ENCODE measurements at places on chromosomes 5 and 9.

GRCh38 chr5:74319076-74319475 lies 321.5 kb downstream of the ENC1 start:
- no peak for DNase-seq

GRCh38 chr9:97388721-97389238 lies 23.1 kb upstream of the TDRD7 start:
- no peak for DNase-seq

- DNase-seq, result no peak
These were observed 2.5 kb upstream of the SPRY4 start for GRCh38 chr5:142327111-142327842.

DNA sequence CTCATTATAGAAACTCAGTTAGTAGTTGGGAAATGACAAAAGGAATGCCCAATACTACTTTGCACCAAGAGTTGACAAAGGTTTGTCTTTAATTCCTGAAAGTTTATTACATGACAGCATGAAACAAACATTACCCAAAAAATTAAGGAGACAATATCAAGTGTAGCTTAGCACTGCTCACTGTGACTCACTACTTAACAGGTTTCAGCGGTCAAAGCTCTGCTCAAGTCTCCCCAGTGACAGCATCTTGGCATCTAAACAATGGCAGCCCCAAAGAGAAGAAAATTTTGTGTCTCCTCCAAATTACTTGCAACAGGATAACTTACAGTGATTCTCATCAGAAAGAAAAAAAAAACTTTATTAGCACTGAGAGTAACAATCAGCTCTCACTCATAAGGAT lies 1030.2 kb downstream of the EFNA5 start:
- DNase-seq, result no peak

DNA sequence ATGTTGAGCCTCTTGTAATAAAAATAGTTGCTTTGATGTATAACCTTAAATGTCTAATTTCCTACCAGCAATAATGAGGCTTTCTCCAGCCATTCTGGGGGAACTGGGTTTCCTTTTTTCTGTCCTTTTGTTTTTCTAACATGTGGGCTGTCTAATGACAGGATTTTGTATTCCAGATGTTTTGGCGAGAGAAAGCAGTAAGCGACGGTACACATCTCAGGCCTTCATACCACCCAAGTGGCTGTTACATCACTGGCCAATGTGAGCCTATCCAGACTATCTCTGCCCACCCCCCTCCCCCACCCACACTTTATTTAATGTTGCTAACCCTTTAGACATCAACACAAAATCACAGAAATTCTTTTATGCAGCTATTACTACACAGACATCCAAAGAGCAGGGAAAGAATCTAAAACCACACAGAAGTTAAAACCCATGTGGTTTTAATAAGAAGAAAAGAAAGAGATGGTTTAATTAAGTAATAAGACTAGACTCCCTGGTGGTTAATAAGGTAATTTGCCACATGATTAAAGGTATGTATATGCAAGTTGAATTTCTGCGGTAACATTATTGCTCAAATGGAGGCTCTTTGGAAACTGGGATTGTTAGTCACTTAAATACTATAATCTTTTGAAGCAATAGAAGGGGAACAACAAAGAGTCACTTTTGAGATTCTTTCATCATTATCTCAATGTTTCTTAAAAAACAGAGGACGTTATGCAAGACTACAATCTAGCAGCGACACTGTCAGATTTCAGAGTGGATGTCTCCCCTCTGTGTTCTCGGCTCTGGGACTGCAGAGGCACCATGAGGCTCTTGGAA lies 365.1 kb downstream of the ENC1 start:
- no peak for DNase-seq
